ENCODE measurements at places on chromosomes 16 and 17.
A peak's percentile ranks its signal among the peaks of the same experiment; 100 is the strongest.

GRCh38 chr17:59330053-59330942, 1.2 kb upstream of the YPEL2 start:
- DNase-seq, result peak; percentile 55

GRCh38 chr17:47299239-47299910, 24.4 kb upstream of the EFCAB13 start:
- no peak for DNase-seq

DNA sequence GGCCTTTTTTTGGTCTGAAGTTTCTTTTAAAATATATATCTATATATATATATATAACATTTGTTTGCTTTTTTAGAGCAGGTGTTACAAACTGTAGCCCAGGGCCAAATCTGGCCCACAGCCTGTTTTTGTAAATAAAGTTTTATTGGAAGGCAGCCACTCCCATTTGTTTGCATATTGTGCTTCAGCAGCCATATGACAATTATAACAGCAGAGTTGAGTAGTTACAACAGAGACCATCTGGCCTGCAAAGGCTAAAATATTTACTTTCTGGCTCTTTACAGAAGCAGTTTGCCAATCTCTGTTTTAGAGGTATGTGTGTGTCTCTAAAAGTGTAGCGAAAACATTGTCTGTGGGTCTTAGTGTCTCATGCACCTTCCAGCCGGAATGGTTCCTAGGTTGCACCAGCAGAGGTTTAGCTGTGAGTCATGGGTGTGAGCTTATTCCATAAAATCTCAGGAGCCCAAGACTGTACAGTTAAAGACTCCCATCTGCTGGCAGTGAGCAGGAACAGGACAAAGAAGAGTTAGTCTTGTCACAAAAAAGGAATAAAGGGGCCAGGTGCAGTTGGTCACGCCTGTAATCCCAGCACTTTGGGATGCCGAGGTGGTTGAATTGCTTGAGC, 23.8 kb downstream of the LCMT1 start:
- no peak for DNase-seq

DNA sequence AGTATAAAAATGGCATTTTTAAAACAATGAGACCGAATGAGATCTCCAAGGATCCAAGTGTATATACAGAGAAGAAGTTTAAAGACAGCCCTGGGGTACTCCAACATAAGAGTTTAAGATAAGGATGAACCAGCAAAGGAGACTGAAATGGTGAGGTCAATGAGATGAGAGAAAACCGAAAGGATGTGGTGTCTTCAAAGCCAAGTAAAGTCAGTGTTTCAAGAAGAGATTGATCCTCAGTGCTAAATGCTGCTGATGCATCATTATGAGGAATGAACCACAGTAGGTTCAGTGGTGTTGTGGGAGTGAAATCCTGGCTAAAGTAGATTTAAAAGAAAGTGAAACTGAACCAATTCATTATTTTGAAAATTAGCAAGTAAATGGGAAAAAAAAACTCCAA, 38.1 kb upstream of the NLK start:
- DNase-seq, result no peak

Data from kidney epithelial cell (primary cell).